NCI-H774 (cell line): ENCODE measurements at places on chromosomes 2 and 18.

DNA sequence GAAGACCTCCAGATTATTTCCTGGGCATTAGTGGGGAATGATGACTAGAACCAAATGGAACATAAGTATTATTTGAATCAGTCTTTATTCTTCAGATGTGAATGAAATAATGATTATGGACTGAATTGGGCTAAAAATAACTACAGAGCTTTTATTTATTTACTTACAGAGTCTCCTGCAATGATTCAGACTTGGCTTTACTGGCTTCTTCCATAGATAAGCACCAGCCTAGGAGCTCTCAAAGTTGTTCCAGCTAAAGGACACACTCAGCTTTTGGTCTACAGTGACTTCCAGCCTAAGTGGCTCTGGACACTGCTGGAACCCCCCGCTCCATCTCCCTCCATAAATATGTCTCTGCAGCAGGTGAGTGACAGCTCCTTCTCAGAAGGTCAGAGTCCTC lies 24.3 kb upstream of the ARHGAP25 start:
- no peak for DNase-seq

GRCh38 chr18:24770311-24771024 lies 310.0 kb downstream of the HRH4 start:
- no peak for DNase-seq

DNA sequence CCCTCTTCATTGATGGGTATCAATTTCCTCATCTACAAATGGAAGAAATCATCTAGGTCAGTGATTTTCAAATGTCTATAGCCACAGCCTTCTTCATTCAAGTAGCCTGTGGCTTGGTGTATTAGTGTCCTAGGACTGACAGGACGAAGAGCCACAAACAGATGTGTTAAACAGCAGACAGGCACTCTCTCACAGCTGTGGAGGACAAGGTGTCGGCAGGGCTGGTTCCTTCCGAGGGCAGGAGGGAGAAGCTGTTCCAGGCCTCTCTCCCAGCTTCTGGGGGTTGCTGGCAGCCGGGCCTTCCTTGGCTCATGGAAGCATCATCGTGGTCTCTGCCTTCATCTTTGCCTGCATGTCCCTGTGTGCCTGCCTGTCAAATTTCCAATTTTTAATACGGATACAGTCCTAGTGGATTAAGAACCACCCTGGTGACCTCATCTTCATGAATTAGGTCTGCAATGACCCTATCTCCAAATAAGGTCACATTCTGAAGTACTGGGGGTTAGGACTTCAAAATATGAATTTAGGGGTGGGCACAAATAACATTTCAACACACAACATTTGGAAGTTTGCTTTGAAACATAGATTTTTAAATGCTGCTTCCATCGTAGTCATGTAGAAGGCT lies 86.5 kb downstream of the PTGR3 start:
- no peak for DNase-seq

- DNase-seq, result no peak
Measured at GRCh38 chr2:113720167-113720566, 36.3 kb downstream of the SLC35F5 start.

DNA sequence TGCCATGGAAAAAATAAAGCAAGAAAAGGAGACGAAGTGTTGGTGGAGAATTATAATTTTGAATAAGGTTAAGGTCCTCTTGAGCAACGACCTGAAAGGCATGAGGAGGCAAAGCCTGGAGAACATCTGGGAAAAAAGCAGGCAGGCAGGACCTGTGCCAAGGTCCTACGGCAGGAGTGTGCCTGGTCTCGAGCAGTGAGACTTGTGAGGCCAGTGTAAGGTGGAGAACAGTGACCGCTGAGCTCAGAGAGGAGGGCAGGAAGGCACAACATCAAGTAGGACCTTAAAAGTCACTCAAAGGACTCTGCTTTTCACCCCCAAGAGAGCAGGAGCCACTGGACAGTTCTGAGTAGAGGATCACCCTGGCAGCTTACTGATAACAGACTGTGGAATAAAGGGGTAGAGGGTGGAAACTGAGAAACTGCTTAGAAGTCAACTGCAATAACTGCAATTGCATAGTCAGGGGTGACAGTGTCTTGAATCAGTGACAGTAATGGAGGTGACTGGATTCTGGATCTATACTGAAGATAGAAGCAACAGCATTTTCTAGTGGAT lies 3.5 kb downstream of the NOL10 start:
- DNase-seq, result no peak

- no peak for DNase-seq
Measured at GRCh38 chr2:41483982-41484857, 563.6 kb upstream of the PKDCC start.

DNA sequence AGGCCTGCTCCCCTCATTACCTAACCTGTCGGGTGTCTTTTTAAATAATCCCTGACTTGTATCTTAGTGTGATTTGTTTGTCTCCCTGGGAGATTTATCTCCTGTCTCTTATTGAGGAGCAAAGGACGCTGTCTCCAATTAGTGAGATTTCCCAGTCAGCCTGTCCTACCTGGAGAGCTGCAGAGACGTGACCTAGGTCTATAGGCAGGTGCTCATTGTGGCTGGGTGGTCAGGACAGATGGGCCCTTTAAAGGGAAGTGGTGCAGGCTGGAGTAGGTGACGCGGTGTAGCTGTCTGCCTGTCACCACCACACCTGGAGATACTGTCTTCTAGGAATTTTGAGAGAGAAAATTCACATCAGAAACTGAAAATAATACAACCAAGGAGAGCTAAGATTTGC lies 28.0 kb downstream of the PLB1 start:
- DNase-seq, result peak; percentile 44

DNA sequence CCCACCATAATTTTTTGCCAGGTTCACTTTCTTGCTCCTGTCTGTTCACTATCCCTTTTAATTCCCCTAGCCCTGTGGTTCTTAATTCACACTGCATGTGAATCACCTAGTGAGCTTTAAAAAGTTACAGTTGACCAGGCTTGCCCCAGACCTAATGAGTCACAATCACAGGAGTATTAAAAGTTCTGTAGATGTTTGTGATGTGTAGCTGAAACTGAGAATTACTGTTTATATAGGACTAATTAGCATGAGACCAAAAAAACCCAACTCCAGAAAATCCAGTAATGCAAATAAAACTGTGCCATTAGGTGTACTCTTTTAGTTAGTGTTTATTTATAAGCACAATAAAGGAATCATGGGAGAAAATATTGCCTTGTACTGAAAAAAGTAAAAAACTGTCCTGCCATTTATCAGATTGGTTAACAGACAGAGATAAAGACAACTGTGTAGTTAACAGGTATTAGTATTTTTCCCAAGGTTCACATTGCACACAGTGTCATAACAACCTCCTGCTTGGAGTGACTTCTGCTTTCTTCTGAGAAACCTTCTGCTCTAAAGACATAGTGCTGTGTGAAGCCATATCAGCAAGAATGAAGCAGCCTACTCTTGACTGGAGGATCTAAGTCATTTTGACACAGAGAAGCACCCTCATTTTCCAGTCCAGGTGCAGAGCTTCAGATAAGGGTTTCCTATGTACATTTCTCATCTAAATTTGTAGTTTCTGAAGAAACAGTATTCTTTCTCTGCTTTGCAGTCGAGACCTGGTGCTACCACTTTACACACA lies 39.0 kb downstream of the VAPA start:
- DNase-seq, result no peak

DNA sequence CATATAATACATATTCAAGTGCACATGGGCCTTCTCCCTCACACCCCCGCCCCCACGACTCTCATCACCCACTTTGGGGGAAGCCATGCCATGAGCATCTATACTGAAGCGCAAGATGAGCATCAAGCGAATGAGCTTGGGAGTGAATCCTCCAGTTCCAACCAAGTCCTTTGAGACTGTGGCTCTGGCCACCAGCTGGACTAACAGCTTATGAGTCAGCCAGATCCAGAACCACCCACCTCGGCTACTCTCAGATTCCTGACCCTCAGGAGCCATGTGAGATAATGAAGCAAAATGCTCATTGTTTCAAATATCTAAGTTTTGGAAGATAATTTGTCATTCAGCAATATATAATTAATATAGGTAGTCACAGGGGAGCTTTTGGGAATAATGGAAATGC lies 22.2 kb upstream of the IL1RL1 start:
- DNase-seq, result no peak
